Transverse colon (tissue), 4 donors: ENCODE measurements at places on chromosomes 7 and 10. TPM values are rescaled to one million over a fixed set of nuclear protein-coding genes. Genes with fewer than 3 reads are reported as not detected.

GRCh38 chr7:31421607-31422006 lies 81.1 kb upstream of the NEUROD6 start:
- DNase-seq = no peak

GRCh38 chr10:5477948-5478693 lies 21.2 kb downstream of the CALML5 start:
- no peak for DNase-seq

DNA sequence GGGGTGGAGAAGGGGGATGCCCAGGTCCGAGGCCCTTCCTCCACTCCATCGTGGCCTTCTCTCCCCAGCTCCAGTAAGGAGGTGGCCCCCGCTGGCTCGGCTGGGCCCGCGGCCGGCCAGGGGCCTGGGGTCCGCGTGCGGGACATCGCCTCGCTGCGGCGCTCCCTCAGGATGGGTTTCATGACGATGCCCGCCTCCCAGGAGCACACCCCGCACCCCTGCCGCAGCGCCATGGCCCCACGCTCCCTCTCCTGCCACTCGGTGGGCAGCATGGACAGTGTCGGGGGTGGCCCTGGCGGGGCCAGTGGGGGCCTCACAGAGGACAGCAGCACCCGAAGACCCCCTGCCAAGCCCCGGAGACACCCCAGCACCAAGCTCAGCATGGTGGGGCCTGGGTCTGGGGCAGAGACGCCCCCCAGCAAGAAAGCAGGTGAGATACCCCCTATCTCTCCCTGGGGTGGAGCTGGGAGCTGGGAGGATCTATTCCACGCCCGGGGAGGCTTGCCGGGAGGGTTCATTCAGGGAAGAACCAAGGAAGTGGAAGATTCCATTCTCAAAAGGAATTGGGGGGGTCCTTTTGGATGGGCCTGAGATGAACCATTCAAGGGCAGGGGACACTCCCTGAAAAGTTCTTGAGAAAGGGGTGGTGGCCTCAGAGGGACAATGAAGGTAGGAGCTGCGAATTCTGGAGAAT lies 3.2 kb downstream of the NYAP1 start:
- no peak for DNase-seq

DNA sequence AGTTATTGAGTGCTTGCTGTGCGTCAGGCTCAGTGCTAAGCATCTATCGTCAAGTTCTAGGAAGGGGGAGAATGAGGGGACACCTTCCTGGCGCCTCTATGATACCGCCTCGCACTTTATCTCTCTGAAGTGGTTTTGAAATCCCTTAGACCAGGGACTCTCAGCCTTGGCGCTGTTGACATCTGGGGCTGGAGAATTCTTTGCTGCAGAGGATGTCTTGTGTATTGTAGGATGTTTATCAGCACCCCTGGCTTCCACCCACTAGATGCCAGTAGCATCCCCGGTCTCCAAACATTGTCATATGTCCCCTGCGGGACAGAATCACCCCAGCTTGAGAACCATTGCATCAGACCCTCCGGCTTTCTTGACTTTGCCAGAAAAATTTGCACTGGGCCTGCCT lies 285.5 kb downstream of the CCDC3 start:
- DNase-seq = no peak

GRCh38 chr10:79488870-79489269 lies 23.5 kb upstream of the EIF5AL1 start:
- DNase-seq = no peak

DNA sequence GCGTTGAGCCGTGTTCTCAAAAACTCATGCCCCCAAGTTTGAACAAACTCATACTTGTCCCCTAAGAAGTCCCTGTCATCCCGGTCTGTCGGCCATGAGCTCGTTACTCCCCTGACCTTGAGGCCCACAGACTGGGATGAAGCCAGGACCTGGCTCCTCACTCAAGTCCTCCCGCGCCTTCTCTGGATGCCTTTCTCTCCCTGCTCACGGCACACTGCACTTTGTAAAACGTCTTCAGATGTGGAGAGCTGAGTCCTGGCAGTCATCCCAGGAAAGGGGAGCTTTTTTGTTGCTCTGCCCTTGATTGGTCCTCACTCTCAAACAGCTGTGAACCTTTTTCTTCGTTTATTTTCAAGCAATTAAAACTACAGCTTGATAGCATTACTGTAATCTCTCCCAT lies 110.8 kb downstream of the JAZF1 start:
- peak; percentile 26 for DNase-seq

- DNase-seq = no peak
Measured at GRCh38 chr10:113613977-113614690, 49.7 kb downstream of the NRAP start.

- DNase-seq = no peak
Measured at GRCh38 chr7:41825927-41826480, 123.1 kb upstream of the INHBA start.

DNA sequence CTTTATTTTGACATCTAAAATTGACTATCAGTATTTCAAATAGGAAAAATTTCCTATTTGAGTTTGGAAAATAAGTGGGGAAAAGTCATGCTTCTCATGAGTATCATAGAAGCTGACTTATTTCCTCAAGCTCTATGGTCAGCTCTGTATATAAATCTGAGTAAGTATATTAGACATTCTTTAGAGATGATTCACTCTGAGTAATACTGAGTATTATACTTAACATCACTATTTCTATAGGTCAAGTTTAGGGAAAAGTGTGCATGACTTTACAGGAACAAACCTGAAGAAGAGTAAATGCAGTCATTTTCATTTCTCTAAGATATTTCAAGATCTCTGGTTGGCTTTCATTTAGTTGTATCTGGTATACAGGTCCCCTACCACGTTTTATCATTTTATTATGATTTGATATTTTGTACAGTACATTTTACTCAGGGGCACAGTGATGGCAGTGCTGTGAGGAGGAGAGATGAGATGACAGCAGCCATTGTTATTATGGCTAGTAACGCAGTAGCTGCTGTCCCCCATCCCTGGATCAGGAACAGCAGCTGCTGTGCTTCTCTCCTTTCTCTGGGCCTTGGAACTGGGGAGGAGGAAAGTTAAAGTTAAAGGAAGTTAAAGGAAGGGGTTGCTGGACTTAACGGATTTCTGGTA lies 15.2 kb downstream of the SND1 start:
- DNase-seq = no peak

DNA sequence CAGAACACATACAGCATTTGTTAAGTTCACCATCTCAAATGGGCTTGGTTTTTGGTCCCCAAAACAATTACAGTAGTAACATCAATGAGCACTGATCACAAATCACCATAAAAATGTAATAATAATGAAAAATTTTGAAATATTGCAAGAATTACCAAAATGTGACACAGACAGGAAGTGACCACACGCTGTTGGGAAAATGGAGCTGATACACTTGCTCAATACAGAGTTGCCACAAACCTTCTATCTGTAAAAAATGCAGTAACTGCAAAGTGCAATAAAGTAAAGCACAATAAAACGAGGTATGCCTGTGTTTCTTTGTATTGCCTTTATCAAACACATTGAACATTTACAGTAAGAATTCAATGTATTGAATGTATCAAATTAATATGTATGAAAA lies 262.7 kb downstream of the CTNNA3 start:
- DNase-seq = no peak

DNA sequence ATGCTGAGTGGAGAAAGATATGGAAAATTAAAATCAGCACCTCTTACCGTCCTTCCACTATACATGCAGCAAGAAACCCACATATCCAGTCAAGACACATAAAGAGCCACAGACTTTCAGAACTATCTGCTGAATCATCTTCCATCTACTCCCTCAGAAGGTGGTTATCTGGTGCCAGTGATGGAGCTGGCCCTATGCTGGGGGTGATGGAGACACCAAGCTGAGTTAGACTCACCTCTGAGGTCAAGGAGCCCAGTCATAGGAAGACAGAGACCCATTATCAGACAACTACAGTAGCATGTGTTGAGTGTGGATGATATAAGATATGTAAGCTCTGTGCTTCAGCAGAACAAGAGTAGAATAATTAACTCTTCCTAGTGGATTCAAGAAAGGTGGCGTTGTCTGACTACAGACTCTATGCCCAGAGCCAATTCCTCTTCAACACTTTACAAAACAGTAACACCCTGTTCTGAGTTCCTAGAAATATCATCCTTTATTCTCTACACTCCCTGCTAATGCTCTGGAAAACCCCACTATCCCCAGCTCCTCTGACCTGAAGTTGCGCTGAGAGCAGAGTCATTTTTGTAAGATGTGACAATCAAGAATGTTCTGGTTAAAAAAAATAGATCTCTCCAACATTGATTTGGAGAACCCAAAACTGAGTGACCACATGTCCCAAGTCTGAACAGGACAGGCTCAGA lies 14.3 kb downstream of the CYP3A5 start:
- DNase-seq = no peak

- no peak for DNase-seq
Measured at GRCh38 chr7:116713918-116714317, 41.9 kb downstream of the MET start.

DNA sequence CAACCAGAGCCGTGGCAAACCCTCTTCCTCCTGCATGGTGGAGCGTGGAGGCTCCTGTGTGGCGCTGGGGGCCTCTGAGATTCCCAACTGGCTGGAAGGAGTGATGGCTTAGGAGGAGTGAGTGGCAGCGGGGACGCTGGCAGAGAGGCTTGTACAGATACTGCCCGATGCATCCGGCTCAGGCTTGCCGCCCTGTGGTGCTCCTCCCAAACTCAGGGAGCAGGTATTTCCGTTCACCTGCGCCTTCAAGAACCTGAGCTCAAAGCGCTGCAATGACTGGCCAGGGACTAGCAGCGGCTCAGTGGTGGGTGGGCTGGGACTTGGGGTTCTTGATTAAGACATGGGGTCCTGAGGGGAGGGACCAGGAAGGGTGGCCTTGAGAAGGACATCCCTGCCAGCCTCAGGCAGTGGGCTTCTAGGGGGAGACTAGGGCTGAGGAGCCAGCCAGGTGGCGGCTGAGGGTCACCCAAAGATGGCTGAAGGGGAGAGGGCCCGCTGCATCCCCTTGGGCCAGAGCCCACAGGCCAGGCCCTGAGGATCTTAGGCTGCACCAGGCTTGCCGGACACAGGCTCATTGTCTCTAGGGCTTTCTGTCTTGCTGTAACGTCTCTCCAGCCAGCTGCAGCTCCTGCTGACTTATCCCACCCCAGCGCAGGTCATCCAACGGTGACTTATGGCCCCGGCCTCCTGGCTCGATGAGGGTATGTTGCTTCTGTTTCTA lies 3.2 kb downstream of the ZNF775 start:
- DNase-seq = peak; percentile 63

DNA sequence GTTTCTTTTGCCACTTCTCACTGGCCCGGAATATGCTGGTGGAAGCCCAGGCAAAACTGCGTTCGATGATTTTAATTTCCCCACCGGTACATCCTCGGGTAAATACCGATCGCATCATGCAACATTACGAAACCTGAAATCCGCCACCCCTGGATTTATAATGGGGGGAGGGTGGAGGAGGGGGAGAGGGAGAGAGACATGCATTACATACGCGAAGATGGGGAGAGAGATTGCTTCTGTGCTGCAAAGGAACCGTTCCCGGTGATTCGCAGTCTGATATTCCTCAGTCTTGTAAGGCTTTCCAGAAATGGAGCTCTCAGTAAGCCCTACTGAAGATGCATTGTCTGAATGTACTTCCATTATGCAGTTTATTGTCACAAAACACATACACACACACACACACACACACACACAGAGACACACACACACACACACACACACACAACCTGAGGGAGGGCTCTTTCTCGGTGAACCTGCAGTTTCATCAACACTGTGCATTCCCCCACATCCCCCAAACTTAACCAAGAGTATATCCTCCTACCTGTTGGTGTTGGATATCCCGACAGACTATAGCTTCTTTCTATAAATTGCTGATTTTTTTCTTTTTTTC lies 741 bp downstream of the GPR85 start:
- DNase-seq = no peak

DNA sequence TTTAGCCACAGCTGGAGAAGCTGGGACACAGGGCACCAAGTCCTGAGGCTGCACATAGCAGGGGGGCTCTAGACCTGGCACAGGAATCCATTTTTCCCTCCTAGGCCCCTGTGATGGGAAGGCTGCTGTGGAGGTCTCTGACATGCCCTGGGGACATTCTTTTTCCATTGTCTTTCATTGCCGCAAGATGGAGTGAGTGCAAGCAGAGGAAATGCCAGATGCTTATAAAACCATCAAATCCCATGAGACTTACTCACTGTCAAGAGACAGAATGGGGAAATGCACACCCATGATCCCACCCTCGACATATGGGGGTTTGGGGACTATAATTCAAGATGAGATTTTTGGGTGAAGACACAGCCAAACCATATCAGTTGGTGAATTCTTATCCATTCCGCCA lies 94.7 kb upstream of the FERD3L start:
- no peak for DNase-seq

DNA sequence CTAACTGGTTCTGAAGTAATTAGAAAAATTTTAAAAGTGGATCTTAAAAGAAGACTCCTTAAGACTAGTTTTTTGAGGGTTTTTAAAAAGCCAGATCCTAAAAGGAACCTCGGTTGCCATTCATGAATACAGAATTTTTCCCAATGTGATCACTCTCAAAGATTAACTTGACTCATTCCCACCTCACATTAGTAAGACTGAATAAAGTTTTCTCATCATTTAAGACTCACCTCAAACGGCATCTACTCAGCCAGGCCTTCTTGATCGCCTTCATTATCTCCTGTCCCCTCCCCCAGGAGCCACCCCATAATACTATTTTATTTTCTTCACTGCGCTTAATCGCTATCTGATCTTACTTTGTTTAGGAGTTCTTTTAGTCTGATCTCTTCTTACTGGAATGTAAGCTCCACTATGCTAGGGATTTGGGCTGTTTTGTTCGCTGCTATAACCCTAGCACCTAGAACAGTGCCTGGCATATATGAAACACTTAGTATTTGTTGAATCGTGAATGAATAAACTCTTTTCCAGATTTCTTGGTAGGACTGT lies 55.9 kb upstream of the PCGF5 start:
- no peak for DNase-seq

DNA sequence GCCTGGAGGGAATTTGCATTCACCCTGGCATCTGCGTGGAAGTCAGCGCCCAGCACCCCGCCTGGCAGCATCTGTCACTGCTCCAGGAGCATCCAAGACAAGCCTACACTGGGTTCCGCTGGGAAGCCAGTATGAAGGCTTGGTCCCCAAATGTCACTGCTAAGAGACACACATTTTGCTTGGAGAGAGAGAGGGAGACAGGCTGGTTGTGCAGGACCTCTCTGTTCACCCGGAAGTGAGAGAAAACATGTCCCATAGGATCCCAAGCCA lies 119.5 kb downstream of the SEC23IP start:
- DNase-seq = no peak

FAM25A gene
- total RNA-seq = not detected

DDC gene
- 42.1 TPM for total RNA-seq

GIMAP7 gene
- total RNA-seq = 4.6 TPM

NPY4R2 gene
- 26.9 TPM for total RNA-seq

DKK1 gene
- total RNA-seq = not detected

CYP2C19 gene
- 7.8 TPM for total RNA-seq

HTR7 gene
- not detected for total RNA-seq

CALML5 gene
- total RNA-seq = not detected

BTAF1 gene
- 33.2 TPM for total RNA-seq

NFE2L3 gene
- 3.8 TPM for total RNA-seq

SPRN gene
- not detected for total RNA-seq

RASA4B gene
- total RNA-seq = 41.9 TPM

NHLRC2 gene
- total RNA-seq = 18.3 TPM

FRMD4A gene
- 5.2 TPM for total RNA-seq

EPC1 gene
- total RNA-seq = 61.1 TPM
